Stimulated activated CD8-positive, alpha-beta memory T cell treated with anti-CD3 and anti-CD28 coated beads, Interleukin-15, amount 100 ng/mL, for 4 hours (primary cell): ENCODE measurements at places on chromosomes 11 and 22.

GRCh38 chr22:50436015-50436830 is 38.6 kb downstream of the SBF1 start:
- DNase-seq, result no peak

- DNase-seq, result no peak
These were observed 46.1 kb downstream of the PHF21A start for GRCh38 chr11:46075168-46075567.

DNA sequence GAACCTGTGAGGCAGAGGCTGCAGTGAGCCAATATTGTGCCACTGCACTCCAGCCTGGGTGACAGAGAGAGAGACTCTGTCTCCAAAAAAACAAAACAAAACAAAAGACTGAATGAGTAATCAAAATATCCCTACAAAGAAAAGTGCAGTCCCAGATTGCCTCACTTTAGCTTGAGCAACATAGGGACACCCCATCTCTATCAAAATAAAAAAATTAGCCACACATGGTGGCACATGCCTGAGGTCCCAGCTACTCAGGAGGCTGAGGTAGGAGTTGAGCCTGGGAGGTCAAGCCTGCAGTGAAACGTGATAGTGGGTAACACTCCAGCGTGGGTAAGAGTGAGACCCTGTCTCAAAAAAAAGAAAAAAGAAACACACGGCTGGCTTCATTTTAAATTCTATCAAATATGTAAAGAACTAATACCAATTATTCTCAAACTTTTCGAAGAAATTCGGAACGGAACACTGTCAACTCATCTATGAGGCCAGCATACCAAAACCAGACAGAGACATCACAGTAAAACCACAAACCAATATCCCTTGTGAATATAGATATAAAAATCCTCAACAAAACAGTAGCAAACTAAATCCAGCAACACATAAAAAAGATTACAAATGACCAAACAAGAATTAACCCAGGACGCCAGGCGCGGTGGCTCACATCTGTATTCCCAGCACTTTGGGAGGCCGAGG is 12.9 kb downstream of the CHEK2 start:
- no peak for DNase-seq

DNA sequence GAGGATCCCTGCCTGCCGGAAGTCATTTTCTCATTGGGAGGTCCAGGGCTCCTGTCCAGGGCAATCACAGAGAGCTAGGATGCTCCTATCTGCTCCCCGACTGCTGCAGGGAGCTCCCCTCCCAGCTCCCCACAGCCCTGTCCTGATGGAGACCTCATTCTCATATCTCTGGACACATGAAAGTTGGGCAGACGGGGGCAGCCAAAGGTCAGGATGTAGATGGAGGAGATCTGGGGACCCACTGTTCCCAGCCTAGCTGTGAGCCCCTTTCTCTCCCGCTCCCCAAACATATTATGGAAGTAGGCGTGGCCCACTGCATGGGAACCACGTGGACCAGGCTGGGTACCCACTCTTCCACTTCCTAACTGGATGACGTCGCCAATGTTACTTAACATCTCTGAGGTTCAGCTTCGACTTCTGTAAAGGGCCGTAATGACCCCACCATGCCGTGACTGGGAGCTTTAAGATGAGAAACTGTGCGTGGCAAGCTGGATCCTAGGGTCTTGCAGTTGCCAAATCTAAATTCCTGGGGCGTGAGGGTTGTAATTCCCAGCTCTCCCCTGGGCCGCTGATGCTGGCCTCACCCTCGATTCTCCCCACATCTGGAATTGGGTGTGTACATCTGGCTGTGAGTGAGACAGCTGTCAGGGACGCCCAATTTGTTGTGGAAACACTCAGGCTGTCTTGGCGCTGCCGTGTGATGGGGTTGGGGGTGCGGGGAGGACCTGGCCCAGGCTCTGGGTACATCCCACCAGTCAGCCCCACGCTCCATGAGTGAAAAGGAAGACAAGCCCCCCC is 1.8 kb downstream of the CDC42EP2 start:
- DNase-seq, result no peak

GRCh38 chr11:5923794-5924193 is 18.3 kb upstream of the OR56A3 start:
- no peak for DNase-seq

GRCh38 chr11:72970557-72971118 is 156.4 kb downstream of the ATG16L2 start:
- no peak for DNase-seq

DNA sequence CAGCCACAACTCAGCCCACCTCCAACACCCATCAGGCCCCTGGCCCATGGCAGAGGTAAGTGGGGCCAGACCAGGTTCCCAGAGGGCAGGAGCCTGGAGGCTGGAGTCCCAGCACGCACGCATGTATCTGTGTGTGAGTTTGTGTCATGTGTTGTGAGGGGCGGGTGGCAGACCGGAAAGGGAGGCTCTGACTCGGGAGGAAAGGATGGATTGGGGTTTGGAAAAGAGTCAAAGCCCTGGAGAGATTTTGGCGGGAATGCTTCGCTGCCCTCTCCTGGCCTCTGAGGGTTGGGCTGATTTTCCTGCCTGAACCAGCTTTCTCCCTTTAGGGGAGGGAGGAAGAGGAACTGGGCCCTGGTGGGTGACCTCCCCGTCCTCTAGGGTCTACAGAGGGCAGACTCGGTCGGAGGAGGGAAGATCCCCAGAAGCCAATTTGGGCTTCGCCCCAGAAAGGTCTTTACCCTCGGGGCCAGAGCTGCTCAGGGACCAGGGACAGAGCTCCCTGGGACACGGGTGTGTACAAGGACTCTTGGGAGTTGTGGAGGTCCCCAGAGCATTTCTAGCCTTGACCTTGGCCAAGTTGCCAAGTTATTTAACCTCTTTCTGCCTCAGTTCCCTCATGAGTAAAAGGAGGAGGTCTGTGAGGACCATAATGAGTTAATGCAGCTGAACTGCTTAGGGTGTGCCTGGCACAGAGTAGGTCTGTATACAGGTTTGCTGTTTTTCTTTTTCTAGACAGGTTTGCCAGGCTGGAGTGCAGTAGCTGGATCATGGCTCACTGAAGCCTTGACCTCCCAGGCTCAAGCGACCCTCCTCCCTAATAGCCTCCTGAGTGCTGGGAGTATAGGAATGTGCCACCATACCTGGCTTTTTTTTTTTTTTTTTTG is 6.9 kb downstream of the C11orf68 start:
- DNase-seq, result no peak

- no peak for DNase-seq
These were observed 5.5 kb downstream of the CD59 start for GRCh38 chr11:33730716-33731115.

- DNase-seq, result no peak
These were observed 42.8 kb downstream of the ZNF202 start for GRCh38 chr11:123698546-123699127.

- DNase-seq, result no peak
These were observed 120.9 kb upstream of the ZC3H12C start for GRCh38 chr11:109972181-109972715.

GRCh38 chr11:12827929-12828812 is 153.9 kb downstream of the TEAD1 start:
- DNase-seq, result no peak

DNA sequence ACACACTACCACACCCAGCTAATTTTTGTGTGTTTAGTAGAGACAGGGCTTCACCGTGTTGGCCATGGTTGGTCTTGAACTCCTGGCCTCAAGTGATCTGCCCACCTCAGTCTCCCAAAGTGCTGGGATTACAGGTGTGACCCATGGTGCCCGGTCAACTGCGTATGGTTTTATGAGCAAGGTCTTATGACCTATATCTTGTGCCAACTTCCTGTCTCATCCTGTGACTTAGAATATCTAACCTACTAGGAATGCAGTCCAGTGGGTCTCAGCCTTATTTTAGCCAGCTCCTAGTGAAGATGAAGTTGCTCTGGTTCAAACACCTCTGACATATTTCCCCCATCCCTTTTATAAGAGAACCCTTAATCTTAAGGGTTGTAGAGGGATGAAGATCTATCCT is 66.1 kb upstream of the OR5AN1 start:
- no peak for DNase-seq

DNA sequence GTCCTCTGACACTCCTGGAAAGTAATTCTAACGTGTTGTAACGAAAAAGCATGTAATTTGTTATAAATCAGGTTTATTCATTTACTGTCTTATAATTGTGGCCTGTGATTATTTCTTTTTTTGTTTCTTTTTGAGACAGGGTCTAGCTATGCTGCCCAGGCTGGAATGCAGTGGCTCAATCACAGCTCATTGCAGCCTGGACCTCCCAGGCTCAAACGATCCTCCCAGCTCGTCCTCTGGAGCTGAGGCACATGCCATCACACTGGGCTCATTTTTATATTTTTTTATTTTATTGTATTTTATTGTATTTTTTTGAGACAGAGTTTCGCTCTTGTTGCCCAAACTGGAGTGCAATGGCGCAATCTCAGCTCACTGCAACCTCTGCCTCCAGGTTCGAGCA is 15.9 kb downstream of the DENND5A start:
- DNase-seq, result no peak

DNA sequence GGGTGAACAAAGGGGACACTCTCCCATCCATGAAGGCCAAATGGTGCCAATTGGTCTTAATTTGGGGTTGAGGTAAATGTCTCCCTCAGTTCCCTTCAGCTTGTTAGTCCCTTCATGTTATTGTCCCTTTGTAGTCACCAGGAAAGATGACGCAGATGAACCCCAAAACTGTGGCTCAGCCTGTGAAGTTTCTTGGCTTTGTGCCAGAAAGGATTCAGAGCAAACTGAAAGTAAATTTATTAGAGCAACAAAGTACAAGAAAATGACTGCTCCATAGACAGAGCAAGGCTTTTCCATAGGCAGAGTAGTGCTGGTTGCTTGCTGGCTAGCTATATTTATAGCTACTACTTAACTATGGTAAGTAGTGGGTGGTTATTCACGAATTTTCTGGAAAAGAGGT is 16.7 kb downstream of the OR4C3 start:
- no peak for DNase-seq

- DNase-seq, result no peak
These were observed 205.5 kb upstream of the TMEM45B start for GRCh38 chr11:129610125-129610524.

DNA sequence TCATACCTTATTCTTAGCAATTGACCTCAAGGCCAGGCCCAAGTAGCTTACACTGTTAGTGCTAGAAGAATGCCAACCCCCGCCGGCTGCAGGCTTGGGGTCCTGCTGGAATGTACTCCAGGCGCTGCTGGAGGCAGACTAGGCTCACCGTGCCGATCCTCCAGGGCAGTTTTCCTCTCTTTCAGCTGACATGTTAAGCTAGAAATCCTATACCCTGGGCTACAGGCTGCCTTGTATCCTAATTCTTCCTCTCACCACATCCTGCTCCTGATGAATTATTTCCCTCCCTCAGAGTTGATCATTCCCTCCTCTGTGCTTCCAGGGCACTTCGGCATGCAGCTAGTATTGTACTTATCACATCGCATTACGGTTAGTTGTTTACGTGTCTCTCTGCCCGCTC is 3.4 kb downstream of the SPTBN2 start:
- DNase-seq, result no peak

- DNase-seq, result no peak
These were observed 592.6 kb downstream of the ETS1 start for GRCh38 chr11:127994736-127995135.

- DNase-seq, result no peak
These were observed 195.9 kb downstream of the SWAP70 start for GRCh38 chr11:9859554-9860305.

GRCh38 chr11:2942872-2943710 is 13.9 kb upstream of the PHLDA2 start:
- DNase-seq, result no peak

DNA sequence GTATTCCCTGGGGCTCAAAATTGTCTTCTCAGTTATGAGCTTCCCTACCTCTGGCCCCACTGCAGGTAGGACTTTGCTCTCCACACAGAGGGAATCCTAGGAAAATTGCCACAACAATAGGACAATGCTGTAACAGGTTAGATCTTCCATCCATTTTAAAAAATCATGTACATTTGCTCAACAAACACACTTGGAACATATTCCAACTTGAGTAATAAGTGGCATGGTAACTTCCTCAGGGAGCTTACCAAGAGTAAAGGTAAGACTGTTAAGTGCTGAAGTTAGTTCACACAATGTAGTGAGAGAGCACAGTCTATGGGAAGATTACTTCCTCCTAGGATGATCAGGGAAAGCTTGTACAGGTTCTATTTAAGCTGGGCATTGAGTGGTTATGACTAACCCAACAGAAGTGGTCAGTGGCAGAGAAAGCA is 78.9 kb upstream of the BIRC3 start:
- no peak for DNase-seq

DNA sequence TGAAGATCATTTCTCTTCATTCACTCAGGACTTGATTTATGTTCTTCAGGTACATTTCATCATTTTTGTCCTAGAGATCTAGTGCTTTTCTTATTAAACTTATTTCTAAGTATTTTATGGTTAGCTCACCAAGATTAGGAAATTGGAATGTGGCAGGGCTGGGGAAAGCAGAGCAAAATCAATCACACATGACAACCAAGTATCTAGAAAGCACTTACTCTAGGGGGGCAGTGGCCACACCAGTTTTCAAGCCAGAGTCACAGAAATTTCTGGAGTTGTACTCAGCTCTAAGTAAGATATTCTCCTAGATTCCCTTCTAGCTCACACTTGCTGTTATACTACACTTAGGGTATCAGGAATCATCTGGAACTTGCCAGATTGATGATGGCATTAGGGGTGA is 33.3 kb upstream of the MYEOV start:
- no peak for DNase-seq

DNA sequence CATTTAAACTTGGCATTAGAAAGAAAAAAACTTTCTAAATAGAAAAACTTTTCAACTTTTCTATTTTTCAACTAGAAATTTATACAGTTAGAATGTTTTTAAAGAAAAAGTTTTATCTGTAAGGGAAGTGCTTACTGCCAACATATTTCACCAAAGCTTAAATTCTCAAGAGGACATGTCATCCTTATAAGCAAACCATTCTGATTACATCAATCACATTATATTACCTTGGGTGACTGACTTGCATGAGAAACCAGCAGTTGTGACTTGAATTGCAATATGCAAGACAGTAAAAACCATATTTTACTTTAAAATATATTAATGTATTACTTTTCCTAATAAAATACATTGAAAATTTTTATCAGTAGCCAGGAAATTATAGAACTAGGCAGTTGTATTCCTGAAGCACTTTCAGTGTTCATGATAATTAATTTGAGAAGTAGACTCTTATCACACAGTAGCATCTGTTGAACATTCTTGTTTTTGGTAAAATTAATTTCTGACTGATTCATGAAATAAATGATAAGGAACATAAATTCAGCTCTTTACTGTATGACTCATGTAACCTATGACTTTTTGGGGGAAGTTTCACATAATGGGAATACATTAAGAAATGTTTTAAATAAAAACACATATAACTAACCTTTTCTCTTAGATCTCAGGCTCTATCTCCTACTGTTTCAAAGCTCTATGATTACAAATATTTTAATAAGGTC is 345.0 kb upstream of the CCDC179 start:
- no peak for DNase-seq
